Fibroblast of skin of right quadriceps (primary cell): ENCODE measurements at places on chromosomes 7 and 10.
A peak's percentile ranks its signal among the peaks of the same experiment; 100 is the strongest.

GRCh38 chr10:123554656-123555055 lies 111.5 kb upstream of the GPR26 start:
- DNase-seq = no peak

- peak; percentile 67 for DNase-seq
These were observed 52.1 kb downstream of the TSPAN12 start for GRCh38 chr7:120805636-120806388.

GRCh38 chr10:108184114-108184513 lies 1019.6 kb upstream of the SORCS1 start:
- DNase-seq = no peak

DNA sequence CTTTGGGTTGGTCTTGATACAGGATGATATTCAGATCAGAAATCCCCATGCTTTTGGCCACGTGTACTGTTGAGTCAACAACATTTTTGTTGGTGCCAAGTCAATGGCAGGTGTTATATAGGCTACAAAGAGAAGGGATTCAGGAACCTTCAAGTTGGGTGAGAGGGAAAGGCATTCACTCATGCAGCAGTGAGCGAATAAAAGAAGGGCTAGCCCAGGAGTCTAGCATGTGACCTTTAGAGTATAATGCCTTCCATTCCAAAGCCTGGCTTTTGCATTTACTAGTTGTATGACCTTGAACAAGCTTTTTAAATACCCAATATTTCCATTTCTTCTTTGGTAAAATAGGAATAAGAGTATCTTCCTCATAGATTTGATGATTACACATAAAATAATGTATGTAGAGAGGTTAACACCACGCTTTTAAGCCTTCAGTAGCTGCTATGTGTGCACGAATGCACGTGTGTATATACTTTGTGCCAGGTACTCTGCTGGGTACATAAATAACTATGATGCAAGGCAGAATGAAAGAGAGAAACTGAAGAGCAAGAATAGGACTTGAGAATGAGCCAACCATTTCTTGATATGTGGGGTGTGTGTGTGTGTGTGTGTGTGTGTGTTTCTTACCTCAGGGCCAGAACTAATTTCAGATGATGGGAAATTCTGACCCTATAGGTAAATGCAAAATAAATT lies 163.6 kb downstream of the PDE1C start:
- DNase-seq = no peak
